ENCODE measurements at places on chromosomes 11 and 22.

DNA sequence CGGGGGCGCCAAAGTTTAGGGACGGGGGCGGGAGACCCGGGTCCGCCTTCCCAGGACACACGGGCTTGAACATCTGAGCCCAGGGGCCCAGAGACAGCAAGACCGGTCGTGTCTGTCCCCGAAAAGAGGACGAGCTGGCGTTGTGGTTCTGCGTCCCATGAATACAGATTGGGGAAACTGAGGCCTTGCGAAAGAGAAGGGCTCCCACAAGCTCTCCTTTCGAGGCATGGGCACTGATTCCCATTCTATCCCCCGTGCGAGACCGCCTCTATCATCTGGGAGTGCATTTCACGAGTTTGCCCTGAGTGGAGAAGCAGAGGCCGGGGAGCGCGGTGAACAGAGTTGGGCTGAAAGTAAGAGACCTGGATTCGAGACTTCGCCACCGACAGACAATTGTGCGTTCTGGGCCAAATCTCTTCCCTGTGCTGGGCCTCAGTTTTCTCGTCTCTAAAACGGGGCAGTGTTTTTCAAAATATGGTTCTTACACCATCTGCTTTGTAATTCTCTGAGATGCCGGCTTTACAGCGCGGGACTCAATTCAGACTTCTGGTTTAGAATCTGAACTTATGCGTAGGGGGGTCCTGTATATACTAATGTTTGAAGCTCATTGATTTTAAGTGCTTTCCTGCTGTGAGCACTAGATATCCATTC is 471 bp downstream of the RNF185 start:
- no peak for DNase-seq

GRCh38 chr11:134700101-134700640 is 288.1 kb upstream of the B3GAT1 start:
- DNase-seq, result no peak

GRCh38 chr11:93689240-93689639 is 27.8 kb downstream of the CEP295 start:
- DNase-seq, result no peak

DNA sequence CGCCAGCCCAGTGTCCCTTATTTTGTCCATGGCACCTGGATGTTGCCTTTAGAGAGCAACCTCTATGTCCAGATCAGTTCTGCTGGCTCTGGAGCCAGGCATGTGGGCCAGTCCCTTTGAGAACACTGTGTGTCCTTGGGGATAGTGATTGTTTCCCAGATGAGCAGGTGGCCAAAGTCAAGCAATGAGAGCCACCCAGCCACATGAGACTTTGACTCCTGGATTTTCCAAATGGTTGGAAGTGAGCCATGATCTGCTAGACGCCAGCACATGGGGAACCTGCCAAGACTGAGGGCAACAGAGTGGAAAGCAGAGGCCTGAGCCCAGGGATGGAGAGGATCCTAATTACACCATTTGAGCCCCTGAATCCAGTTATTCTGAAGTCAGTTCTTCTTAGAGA is 479.8 kb downstream of the OPCML start:
- DNase-seq, result no peak

- no peak for DNase-seq
Observed at GRCh38 chr11:79150320-79150719, 290.5 kb downstream of the TENM4 start.

- no peak for DNase-seq
Observed at GRCh38 chr11:28296426-28296825, 188.2 kb downstream of the METTL15 start.

Data from heart left ventricle (tissue), 16 donors.